Aorta (tissue), 5 donors: ENCODE measurements at places on chromosomes 4 and X. TPM values are rescaled to one million over a fixed set of nuclear protein-coding genes. Genes with fewer than 3 reads are reported as not detected.

GRCh38 chrX:3312109-3312508, 34.3 kb downstream of the MXRA5 start:
- H3K27me3 ChIP-seq, result no peaks in the 10 kb centered on the region
- H3K4me3 ChIP-seq, result no peak overlapping the region
- no peaks in the 10 kb centered on the region for H3K36me3 ChIP-seq
- no peak overlapping the region for H3K27ac ChIP-seq
- no peaks in the 10 kb centered on the region for H3K4me1 ChIP-seq
- DNase-seq, result no peak

DNA sequence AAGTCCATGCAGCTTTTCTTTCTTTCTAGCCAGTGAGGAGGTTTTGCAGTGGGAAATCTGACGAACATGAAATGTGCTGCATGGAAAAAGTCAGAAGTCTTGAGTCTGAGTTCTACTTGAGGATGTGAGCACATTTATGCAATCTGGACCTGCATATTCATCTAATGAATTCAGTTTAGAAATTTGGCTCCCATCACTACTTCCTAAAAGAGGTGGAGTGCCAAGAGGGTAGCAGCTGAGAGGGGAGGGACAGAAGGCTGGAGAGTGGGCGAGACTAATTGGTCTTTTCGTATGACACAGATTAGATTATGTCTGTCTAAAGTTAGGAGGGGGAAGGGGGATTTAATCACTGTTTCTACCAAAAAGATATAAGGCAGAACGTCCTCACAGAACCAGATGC, 535.9 kb downstream of the IQCM start:
- no peaks in the 10 kb centered on the region for H3K27me3 ChIP-seq
- H3K4me1 ChIP-seq, result no peaks in the 10 kb centered on the region
- no peak for DNase-seq

- no peak for DNase-seq
- H3K27me3 ChIP-seq, result no peaks in the 10 kb centered on the region
- H3K4me3 ChIP-seq, result no peak overlapping the region
Measured at GRCh38 chrX:21978346-21978745, 37.8 kb downstream of the SMS start.

DNA sequence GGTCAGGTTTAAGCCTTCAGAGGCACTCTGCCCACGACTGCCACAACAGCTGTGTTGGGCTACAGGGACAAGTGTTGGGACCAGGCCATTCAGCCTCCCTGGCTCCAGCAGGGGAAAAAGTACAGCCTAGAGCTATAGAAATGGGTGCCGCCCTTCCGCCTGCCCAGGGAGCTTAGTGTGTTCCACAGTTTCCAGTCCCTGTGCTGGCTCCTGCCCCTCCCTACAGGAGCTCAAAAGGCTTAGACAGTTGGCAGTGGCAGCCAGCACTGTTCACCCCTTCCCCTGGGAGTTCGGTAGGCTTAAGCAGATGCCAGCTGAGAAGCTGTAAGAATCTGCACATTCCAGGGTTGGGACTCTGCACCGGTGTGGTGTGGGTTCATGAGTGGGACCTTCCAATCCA, 408.2 kb upstream of the INTU start:
- no peaks in the 10 kb centered on the region for H3K36me3 ChIP-seq
- no peak for DNase-seq
- no peaks in the 10 kb centered on the region for H3K27me3 ChIP-seq
- no peak overlapping the region for H3K27ac ChIP-seq
- no peak overlapping the region for H3K4me3 ChIP-seq

DNA sequence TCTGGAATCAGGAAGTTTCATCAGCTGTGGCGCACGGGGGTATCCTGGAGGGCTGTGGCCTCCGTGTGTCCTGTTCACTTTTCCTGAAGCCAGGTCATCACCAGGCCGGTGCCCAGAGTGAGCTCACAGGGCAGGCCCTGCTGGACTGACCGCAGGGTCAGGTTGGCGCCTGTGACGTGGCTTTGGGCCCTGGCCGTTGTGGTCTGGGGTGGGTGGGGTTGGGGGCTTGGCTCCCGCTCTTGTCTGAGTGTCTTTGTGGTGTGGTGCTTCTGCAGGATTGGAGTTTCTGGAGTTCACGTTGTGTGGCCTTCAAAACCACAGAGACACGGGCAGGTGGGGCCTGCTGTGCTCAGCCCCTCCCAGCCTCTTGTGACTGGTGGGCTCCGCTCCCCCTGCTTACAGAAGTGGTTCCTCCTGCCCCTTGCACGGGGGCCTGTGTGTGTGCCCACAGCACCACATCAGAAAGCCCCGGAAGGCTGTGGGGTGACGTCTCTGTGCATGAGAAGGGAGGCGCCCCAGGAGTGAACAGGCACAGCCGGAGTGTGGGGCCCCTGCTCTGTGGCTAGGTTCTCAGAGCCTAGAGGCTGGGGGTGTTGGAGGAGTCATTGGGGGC, 9.5 kb downstream of the RGS12 start:
- peak; percentile 75 for DNase-seq
- H3K27me3 ChIP-seq, result no peaks in the 10 kb centered on the region
- no peaks in the 10 kb centered on the region for H3K36me3 ChIP-seq

- DNase-seq, result no peak
- no peaks in the 10 kb centered on the region for H3K27me3 ChIP-seq
- no peak overlapping the region for H3K4me3 ChIP-seq
Measured at GRCh38 chr4:82543131-82543530, 18.7 kb downstream of the TMEM150C start.

DNA sequence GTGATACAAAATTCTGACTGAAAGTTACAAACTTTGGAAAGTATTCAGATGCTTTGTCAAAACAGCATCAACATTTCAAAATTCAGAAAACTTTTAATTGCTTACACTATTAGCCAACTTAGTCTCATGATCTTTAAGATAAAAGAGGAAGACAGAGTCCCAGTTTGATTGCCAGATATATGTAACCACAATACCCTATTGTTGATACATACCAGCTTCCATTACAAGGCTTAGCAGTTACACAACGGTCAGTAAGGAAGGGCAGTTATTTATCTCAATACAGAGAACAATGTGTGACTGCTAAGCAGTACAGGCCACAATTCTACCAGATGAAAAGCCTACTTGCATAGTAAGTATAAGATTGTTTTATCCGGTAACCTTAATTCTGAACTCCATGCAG, 138.4 kb downstream of the SPANXN3 start:
- H3K36me3 ChIP-seq, result no peaks in the 10 kb centered on the region
- H3K4me3 ChIP-seq, result no peak overlapping the region
- no peaks in the 10 kb centered on the region for H3K4me1 ChIP-seq
- H3K27ac ChIP-seq, result no peak overlapping the region

GRCh38 chr4:145034727-145035211, 63.2 kb downstream of the ANAPC10 start:
- H3K4me3 ChIP-seq, result no peak overlapping the region
- no peaks in the 10 kb centered on the region for H3K27me3 ChIP-seq
- H3K27ac ChIP-seq, result no peak overlapping the region

CENPVL1 gene
- total RNA-seq, result not detected

CSAG2 gene
- total RNA-seq, result not detected

- H3K36me3 ChIP-seq, result no peaks in the 10 kb centered on the region
- no peaks in the 10 kb centered on the region for H3K27me3 ChIP-seq
- DNase-seq, result no peak
Measured at GRCh38 chrX:39818750-39819149, 279.0 kb downstream of the BCOR start.

FHL1 gene
- total RNA-seq, result 875 TPM

DNA sequence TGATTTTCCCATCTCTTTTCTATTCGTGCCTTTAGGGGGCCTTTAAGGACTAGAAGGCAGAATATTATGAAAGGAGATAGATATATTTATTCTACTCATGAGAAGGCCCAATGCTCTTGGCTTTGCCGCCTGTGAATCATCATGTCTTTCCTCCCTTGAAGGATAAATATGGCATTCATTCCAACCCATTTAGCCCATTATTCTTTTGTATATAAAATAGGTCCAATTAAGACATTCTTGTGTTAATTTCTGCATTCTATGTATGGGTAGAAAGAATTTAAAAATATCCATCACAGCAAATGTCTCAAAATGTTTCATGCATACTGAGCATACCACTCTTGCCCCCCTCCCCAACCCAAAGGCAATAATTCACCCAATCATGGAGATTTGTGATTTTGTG, 115.1 kb downstream of the AFF2 start:
- DNase-seq, result no peak
- no peak overlapping the region for H3K27ac ChIP-seq
- H3K4me1 ChIP-seq, result no peaks in the 10 kb centered on the region
- no peak overlapping the region for H3K4me3 ChIP-seq
- no peaks in the 10 kb centered on the region for H3K36me3 ChIP-seq

SLC10A4 gene
- 0.48 TPM for total RNA-seq

RUFY3 gene
- total RNA-seq, result 96.9 TPM

- no peak overlapping the region for H3K27ac ChIP-seq
- H3K36me3 ChIP-seq, result no peaks in the 10 kb centered on the region
- DNase-seq, result no peak
- no peaks in the 10 kb centered on the region for H3K4me1 ChIP-seq
- H3K27me3 ChIP-seq, result no peaks in the 10 kb centered on the region
Measured at GRCh38 chrX:8987672-8988250, 46.2 kb downstream of the FAM9B start.

TXK gene
- total RNA-seq, result 6.8 TPM

- H3K4me1 ChIP-seq, result no peaks in the 10 kb centered on the region
- no peak for DNase-seq
Measured at GRCh38 chrX:128754130-128754529, 701.9 kb upstream of the ACTRT1 start.

GRCh38 chrX:123830309-123830708, 29.5 kb upstream of the XIAP start:
- no peak for DNase-seq
- H3K4me1 ChIP-seq, result no peaks in the 10 kb centered on the region
- no peaks in the 10 kb centered on the region for H3K36me3 ChIP-seq
- H3K27me3 ChIP-seq, result no peaks in the 10 kb centered on the region

DNA sequence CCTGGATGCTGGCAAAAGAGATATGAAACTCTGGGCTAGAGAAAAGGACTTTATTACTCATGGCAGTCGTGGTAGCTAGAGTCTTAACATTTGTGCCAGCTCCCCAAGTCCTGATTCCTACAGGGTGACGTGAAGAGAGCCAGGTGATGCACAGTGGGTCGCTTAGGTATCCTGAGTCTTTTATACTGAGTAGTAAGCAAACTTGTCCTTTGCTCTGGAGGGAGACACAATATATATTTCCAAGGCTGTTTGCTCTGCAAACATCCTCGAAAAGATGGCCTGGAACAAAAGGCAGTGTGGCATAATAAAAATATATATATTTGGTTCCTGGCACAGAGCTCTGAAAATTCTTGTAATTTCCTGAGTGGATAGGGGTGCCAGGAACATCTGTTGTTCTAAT, 23.0 kb downstream of the ZNF81 start:
- H3K4me3 ChIP-seq, result no peak overlapping the region
- H3K27me3 ChIP-seq, result no peaks in the 10 kb centered on the region
- H3K36me3 ChIP-seq, result no peaks in the 10 kb centered on the region
- H3K4me1 ChIP-seq, result no peaks in the 10 kb centered on the region
- H3K27ac ChIP-seq, result no peak overlapping the region

P2RY8 gene
- total RNA-seq, result 5.5 TPM

- H3K4me1 ChIP-seq, result no peaks in the 10 kb centered on the region
- no peak overlapping the region for H3K27ac ChIP-seq
- H3K27me3 ChIP-seq, result no peaks in the 10 kb centered on the region
- no peak overlapping the region for H3K4me3 ChIP-seq
Measured at GRCh38 chr4:83548151-83548905, 12.4 kb downstream of the GPAT3 start.

C1QTNF7 gene
- total RNA-seq, result 12.5 TPM

DNA sequence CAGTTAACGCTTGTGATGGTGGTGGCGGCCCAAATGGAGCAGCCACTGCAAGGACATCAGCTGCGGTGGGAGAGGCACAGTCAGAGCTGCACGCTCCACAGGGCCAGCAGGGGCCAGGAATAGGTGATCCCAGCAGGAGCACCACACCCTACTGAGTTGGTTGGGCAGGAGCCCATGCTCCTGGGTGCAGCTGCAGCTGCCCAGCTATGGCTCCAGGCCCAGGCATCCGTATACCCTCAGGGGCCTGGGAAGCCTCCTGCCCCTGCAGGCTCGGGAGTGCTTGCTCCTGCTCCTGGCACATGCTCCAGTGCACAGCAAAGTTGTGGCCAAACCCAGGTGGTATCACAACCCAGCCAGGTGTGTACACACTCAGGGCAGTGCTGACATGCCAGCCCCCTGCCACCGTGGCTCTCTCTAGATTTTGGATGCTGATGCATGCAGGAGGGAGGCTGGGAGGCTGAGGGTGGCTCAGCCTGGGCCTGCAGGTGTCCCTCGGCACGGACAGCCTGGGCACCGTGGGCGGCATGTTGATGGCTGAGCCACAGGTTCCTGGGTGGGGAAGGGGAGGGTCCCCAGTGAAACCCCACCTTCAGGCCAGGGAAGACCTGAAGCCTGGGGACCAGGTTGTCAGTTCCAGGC, 150.2 kb downstream of the CXXC4 start:
- no peaks in the 10 kb centered on the region for H3K36me3 ChIP-seq
- no peaks in the 10 kb centered on the region for H3K27me3 ChIP-seq
- H3K27ac ChIP-seq, result no peak overlapping the region
- DNase-seq, result peak; percentile 35
- no peak overlapping the region for H3K4me3 ChIP-seq

GRCh38 chr4:19829101-19829500, 422.6 kb upstream of the SLIT2 start:
- no peaks in the 10 kb centered on the region for H3K36me3 ChIP-seq
- no peak for DNase-seq
- no peaks in the 10 kb centered on the region for H3K4me1 ChIP-seq
- no peak overlapping the region for H3K4me3 ChIP-seq
- no peaks in the 10 kb centered on the region for H3K27me3 ChIP-seq
- H3K27ac ChIP-seq, result no peak overlapping the region

DNA sequence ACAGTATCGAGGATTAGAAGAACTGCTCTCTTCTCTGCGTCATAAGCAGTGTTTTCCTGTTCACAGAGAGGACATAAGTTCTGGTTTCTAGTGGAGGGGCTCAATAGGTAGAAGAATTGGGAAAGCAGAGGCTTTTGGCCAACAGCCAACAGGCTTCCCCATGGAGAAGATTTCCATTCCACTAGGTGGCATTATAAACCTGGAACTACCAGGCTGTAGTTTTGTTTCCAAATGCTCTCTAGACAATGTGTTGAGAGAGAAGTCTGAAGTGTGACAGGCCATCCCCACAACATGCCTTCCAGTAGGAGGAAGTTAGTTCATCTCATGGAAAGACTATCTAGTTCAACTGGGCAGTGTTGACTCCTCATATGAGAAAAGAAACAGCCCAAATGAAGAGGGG, 63.8 kb upstream of the ANXA10 start:
- H3K36me3 ChIP-seq, result no peaks in the 10 kb centered on the region
- DNase-seq, result no peak
- H3K27ac ChIP-seq, result no peak overlapping the region
- H3K27me3 ChIP-seq, result no peaks in the 10 kb centered on the region
